Osteoblast (primary cell): ENCODE measurements at places on chromosomes 2 and 18.

DNA sequence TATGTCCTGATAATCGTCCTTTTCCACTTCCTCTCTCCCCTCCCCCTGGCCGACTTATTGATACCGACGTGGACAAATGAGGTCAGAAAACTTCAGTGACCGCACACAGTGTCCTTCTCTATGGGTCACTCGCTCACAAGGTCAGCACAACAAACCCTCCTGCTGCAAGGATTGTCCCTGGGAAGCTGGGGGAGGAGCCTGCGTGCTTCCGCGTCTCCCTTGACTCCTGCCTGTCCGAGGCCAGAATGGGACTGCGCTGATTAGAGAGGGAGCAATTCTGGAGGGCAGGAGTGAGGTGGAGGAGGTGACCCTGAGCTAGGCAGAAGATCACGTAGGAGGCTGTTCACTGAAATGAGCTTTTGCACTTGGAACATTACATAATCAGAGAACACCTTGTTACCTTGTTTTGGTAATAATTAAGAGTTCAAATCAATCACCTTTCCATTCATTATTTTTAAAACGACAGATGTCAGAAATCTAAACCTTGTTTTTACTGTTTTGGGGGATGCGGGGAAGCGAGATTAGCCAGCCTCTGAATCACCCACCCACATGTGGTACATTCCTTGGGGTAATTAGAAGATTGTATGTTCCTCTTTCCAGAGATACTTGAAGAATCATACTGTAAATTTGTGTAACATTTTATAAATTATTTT lies 70.6 kb downstream of the CTAGE1 start:
- peak; percentile 89 for DNase-seq

GRCh38 chr2:42566025-42566424 lies 2.4 kb upstream of the MTA3 start:
- DNase-seq: no peak

DNA sequence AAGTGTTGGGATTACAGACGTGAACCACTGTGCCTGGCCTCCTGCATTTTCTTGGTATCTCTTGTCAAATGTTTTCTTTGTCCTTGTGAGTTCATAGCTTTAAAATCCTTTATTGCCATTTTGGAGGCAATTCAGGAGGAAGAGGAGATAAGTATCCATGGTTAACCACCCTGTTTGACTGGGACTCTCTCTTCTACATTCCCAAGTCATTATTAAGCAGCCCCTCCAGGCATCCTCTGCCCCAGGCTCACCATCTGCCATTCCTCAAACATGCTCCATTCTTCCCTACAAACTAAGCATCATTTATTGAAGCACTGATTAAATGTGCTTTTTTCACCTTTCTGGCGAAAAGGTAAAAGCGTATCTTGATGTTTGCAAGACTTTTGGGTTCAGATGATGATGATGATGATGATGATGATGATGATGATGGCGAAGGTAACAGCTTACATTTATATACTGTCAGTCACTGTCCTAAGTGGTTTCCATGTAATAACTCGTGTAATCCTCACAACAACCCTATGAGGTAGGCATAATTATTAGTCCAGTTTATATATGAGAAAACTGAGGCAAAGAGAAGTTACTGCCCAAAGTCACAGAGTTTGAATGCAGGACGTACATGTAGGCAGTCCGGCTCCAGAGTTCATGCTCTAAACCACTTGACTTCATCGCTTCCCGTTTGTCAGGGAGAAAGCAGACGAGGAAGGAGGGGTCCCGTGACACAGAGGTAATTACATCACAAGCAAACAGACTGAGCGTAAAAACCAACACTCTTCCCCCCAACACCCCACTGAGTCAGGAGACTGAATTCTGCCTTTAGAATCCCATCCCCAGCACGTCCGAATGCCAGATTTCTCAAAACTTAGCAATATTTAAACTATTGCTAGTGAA lies 69.7 kb upstream of the ACKR3 start:
- no peak for DNase-seq

DNA sequence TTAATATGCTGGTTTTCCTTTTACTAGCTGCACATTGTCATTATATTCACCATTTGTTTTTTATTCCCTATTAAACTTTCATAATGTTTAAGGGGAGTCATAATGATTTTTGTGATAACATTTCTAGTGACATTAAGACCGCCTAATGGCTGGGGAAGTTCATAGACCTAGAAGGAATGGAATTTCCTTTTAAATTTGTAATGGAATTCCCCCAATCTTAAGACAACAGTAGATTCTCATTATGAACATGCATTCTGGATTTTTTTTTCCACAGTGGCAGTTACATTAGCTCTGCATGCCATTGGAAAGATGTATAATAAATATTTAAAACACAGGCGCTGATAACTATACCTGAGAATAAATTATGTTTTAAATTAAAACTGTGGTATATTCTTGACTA lies 8.4 kb downstream of the YPEL5 start:
- no peak for DNase-seq

GRCh38 chr18:35010156-35010555 lies 31.1 kb upstream of the MAPRE2 start:
- no peak for DNase-seq

DNA sequence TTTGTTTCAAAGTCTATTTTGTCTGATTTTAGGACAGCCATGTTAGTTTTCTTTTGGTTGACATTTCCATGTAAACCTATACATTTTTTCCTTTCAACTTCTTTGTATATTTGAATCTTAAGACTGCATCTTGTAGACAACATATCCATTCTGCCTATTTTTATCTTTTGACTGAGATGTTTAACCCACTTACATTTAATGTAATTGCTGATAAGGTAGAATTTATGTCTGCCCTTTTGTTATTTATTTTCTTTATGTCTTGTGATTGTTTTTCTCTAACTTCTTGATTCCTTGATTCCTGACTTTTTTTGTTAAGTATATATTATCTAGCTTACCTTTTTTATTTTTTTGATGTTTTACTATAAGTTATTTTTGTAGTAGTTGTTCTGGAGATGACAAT lies 542.5 kb downstream of the SUCLG1 start:
- no peak for DNase-seq

DNA sequence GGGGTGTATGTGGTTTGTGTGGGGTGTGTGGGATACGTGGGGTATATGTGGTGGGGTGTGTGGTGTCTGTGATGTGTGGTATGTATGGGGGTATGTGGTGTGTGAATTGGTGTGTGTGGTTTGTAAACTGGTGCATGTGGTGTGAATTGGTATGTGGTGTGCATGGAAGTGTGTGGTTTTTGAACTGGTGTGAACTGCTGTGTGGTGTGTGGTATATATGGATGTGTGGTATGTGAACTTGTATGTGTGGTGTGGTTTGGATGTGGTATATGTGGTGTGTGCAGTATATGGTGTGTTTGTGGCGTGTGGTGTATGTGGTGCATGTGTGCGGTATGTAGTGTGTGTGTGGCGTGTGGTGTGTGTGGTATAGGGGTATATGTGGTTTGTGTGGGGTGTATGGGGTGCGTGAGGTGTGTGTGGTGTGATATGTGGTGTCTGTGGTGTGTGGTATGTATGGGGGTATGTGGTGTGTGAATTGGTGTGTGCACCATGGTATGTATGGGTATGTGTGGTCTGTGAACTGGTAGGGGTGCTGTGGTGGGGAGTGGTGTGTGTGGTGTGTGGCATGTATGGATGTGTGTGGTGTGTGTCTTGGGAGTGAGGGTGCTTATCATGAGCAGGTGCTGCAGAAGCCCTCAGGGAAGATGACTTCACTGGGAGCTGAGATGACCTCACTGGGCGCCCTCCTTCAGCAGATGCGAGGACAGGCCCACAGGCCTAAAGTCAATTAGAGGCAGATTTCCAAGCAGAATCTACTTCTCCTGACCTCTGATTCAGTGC lies 209.6 kb upstream of the TNP1 start:
- DNase-seq: no peak
